Caki2 (cell line): ENCODE measurements at places on chromosomes 11 and 22. TPM values are rescaled to one million over a fixed set of nuclear protein-coding genes. Genes with fewer than 3 reads are reported as not detected.

- no peak for DNase-seq
Observed at GRCh38 chr11:35183326-35183925, 44.5 kb downstream of the CD44 start.

- no peak for DNase-seq
Observed at GRCh38 chr22:46862418-46863324, 100.2 kb downstream of the TBC1D22A start.

- no peak for DNase-seq
Observed at GRCh38 chr11:57791321-57792059, 29.9 kb downstream of the CTNND1 start.

DNA sequence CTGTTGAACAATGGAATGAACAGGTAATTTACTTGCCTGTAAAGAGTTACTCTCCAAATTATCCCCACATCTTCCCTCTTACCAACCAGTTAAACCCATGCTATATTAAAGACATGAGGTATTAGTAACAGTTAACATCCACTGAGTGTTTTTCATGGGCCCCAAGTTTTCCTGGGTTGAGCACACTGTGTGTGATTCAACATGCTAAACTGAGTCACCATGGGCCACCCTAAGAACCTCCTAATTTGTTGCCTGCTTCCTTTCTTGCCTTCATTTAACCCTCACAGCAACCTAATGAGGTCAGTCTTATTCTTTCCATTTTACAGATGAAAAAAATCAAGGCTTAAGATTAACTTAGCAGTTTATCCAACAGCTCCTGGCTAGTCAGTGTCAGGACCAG lies 51.0 kb downstream of the GALNT18 start:
- DNase-seq: no peak

- no peak for DNase-seq
Observed at GRCh38 chr22:39664485-39665200, 94.1 kb downstream of the CACNA1I start.

DNA sequence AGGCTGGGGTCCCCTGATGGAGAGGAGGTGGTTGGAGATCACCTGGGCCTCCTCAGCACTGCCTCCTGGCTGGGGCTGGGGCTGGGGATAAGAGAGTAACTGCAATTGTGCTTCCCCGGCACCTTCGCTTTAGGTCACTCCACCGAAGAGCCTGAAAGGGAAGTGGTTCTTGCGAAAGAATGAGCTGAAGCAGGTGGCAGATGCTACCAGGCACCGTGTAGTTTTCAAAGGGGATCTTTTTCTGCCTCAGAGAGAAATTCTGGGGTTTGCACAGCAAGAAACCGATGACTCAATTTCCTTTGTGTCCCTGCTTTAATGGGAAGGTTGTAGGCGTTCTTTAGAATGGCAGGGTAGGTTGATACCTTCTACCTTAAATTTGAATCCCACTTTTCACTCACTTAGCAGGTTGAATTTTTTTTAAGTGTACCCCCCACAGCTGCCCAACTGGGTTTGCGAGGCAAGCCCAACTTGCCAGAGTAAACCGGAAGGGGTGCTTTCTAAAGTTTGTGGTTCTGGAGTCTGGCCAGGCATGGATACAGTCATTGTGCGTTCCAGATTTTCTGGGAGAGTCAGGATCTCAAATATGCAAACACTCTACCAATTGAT lies 5.3 kb downstream of the CD44 start:
- no peak for DNase-seq

DNA sequence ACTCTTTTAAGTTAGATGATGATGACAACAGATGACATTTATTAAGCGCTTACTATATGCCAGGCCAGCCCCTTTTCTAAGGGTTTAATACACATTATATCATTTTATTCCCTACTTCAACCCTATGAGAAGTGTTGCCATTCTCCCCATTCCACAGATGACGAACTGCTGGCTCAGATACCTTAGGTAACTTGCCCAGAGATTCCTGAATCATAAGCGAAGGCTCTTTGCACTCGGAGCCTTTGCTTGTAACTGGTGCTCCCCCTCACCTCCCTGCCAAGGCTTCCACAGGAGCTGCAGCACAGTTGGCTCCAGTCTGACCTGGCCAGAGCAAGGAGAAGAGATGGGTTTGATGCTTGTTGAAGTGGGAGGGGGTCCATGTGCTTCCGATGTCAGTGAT lies 43.0 kb downstream of the DBX1 start:
- DNase-seq: no peak

DNA sequence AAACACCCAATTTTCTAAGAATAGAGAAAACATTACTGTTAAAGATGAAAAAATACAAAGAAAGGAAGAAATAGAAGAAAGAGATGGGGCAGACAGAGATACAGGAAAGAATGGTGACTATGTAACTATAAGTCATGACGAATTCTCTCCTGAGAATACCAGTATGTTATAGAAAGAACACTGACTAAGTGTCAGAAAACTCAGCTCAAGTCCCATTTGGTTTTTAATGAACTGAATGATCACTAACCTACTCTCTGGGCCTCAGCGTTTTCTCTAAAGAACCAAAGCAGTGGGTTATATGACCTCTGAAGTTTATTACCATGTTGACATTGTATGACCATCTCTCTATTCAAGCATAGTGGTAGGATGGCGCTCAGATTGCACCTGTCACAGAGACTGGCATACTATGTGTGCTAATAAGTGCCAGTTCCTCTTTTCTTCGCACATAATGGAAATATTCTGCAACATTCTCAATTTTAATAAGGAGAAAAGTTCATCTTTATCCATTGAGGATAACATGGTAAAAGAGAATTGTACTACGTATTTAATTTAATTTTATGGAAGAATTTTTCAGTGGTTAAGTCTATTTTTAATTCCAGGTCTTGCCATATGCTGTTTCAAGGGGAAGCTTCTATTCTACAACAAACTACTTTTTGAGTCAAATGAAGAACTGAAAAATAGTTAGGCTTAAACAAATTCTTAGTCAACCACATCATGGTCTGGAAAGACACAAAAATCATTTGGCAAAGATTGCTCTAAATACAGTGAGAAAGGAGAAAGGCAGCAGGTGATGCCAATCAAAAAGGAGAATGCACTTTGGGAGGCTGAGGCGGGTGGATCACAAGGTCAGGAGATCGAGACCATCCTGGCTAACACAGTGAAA lies 25.0 kb upstream of the EED start:
- DNase-seq: no peak

DNA sequence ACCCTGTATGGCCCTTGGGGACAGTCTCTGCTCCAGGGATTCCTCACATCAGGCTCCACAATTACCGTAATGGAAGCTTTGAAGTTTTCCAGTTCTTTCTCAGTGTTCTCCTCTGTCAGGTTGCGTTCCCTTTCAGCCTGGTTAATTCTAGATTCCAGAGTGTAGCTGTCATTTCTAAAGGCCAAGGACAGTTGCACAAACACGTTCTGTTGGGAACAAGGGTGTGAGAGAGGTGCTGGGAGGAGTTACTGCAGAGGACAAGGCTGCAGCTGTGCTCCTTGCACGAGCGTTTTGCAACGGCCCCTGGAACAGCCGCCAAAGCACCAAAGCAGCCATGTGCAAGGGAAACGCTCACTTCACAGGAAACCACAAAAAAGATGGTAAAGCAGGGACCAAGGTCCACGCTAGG lies 35.9 kb upstream of the LYVE1 start:
- DNase-seq: no peak

GRCh38 chr11:69744435-69744834 lies 30.7 kb downstream of the FGF4 start:
- peak; percentile 89 for DNase-seq

- no peak for DNase-seq
Observed at GRCh38 chr11:61828629-61829407, 718 bp downstream of the FADS2 start.

- no peak for DNase-seq
Observed at GRCh38 chr11:87059596-87060390, 22.1 kb downstream of the TMEM135 start.

GRCh38 chr11:15801126-15801525 lies 555.2 kb downstream of the SOX6 start:
- no peak for DNase-seq

GRCh38 chr11:5369789-5370188 lies 13.8 kb upstream of the OR51M1 start:
- DNase-seq: no peak

DNA sequence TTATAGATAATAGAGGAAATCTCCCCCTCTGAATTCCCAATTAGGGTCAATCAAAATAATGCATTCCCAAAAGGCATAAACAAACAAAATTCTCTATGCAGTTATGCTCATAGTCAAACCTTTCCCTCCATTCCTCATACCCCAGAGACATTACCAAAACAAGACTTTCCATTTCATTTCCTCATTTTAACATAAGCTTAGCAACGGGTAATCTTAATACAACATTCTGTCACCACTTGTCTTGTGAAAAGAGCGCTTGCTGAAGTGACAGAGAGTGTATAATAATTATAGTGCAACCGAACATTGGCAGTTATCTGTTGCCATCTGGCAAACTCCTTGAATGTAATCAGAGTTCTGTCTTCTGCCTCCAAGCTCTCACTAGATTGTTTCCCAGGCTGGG lies 1.2 kb upstream of the SLN start:
- no peak for DNase-seq

- no peak for DNase-seq
Observed at GRCh38 chr11:12102588-12103410, 7.6 kb upstream of the MICAL2 start.

GRCh38 chr11:13149991-13150390 lies 127.6 kb upstream of the BMAL1 start:
- DNase-seq: no peak

DNA sequence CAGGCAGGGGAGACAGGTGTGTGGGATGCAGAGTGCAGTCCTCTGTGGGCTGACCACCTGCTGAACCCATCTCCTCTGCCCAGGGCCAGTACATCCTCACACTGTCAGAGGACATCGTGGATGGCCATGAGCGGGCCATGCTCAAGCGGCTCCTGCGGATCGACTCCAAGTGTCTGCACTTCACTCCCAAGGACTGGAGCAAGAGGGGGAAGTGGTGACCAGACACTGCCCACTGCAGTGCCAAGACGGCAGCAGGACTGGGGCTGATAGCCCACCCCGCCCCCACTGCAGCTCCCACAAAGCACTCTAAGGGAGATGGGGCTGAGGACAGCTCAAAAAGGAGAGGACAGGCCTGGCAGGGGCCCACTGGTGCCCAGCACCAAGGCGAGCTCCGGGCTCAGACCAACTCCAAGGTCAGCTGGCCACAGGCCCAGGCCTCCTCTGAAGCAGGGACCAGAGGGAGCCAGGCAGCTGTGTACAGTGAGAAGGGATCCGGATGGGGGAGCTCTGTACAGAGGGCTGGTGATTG lies 1.6 kb downstream of the RNASEH2C start:
- no peak for DNase-seq

- DNase-seq: no peak
Observed at GRCh38 chr11:2590131-2590964, 109.4 kb downstream of the KCNQ1OT1 start.

DNA sequence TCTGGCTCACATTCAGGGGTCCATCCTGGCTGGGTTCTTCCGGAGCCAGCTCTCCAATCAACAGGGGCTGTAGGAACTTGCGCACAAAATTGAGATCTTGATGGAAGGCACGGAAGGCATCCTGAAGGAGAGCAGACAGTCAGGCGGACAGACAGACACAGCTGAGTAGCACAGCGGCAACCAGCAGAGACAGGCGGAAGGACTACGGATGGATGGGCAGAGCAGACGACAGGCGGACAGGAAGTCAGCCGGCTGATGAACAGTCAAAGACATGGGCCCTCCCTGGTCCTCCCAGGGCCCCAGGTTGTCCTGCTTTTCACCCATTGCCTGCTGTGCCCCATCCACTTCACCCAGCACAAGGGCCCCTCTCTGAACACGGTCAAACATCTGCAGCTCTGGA lies 11.3 kb downstream of the FADS3 start:
- no peak for DNase-seq

- DNase-seq: no peak
Observed at GRCh38 chr22:23086787-23087186, 16.5 kb downstream of the GNAZ start.

GRCh38 chr11:17500673-17501072 lies 24.0 kb upstream of the ABCC8 start:
- DNase-seq: no peak

DNA sequence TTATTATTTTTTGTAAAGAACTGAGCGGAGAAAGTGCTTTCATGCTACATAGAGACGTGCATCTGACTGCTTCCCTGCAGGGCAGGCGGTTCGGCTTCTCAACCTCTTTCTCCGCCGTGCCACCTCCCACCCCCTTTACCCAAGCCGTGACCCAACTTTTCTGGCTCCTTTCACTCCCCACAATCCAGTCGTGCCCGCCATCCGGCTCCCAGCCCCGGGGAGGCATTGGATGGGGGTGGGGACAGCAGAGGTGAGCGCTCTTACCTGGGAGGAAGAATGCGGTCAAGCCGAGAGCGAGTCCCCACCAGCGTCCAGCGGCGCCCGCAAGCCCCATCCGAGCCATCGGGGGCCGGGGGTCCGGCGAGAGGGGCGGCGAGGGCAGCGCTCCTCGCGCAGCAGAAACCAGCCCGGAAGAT lies 781 bp downstream of the NECTIN1 start:
- no peak for DNase-seq

Gene RAG2
- total RNA-seq: not detected in 2 replicates

Gene TRIM48
- total RNA-seq: not detected in 2 replicates

Gene CRYAB
- 0.78 and 2.4 TPM in 2 replicates for total RNA-seq

Gene F2
- 0.71 TPM in 1 of 2 replicates, not detected in the other for total RNA-seq

Gene MLC1
- not detected in 2 replicates for total RNA-seq

Gene CASP5
- total RNA-seq: not detected in 2 replicates

Gene CELF1
- total RNA-seq: 39.8 and 99.7 TPM in 2 replicates

Gene HEPHL1
- not detected in 2 replicates for total RNA-seq

Gene GAL3ST1
- total RNA-seq: 46.3 and 76.4 TPM in 2 replicates

Gene MAPK11
- 24.5 and 48.8 TPM in 2 replicates for total RNA-seq

Gene ACTN3
- total RNA-seq: not detected in 2 replicates

Gene DTX4
- 2.0 and 4.2 TPM in 2 replicates for total RNA-seq

Gene CLMP
- total RNA-seq: 1.5 and 6.8 TPM in 2 replicates

Gene OR52I2
- not detected in 2 replicates for total RNA-seq

Gene RHOG
- 7.1 and 9.3 TPM in 2 replicates for total RNA-seq

Gene OR8G5
- not detected in 2 replicates for total RNA-seq

Gene OVCH2
- total RNA-seq: not detected in 2 replicates

Gene LINC01488
- total RNA-seq: not detected in 2 replicates

Gene ST14
- 0.37 TPM in 1 of 2 replicates, not detected in the other for total RNA-seq
